ENCODE measurements at places on chromosomes 16 and 17. TPM values are rescaled to one million over a fixed set of nuclear protein-coding genes. Genes with fewer than 3 reads are reported as not detected.

DNA sequence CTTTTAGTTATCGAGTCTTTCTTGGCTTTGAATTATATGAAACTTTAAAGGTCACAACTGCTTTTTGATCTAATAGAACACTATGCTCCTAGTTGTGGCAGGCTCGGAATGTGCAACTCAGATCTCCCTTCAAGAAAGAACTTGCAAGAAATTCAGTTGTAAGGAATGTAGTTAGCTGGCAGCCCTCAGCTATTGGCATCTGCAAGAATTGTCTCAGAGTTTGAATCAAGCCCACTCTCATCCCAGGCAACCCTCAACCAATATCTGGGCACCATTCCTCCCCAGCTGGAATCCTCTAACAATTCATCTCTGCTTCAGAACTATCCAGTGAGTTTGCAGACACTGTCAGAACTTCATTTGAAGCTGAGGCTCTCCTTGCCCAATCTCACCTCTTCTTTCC lies 447.2 kb downstream of the KIF2B start:
- H3K36me3 ChIP-seq, result no peaks in the 10 kb centered on the region
- no peak for DNase-seq
- H3K27ac ChIP-seq, result peak overlapping the region; percentile 23
- H3K4me1 ChIP-seq, result no peaks in the 10 kb centered on the region

- DNase-seq, result peak; percentile 38
- peak overlapping the region; percentile 88 for H3K27ac ChIP-seq
- H3K4me3 ChIP-seq, result peak overlapping the region; percentile 45
- H3K36me3 ChIP-seq, result no peaks in the 10 kb centered on the region
- H3K4me1 ChIP-seq, result peaks cover 44% of the 10 kb centered on the region
Measured at GRCh38 chr17:82648742-82649331, 593 bp upstream of the WDR45B start.

DNA sequence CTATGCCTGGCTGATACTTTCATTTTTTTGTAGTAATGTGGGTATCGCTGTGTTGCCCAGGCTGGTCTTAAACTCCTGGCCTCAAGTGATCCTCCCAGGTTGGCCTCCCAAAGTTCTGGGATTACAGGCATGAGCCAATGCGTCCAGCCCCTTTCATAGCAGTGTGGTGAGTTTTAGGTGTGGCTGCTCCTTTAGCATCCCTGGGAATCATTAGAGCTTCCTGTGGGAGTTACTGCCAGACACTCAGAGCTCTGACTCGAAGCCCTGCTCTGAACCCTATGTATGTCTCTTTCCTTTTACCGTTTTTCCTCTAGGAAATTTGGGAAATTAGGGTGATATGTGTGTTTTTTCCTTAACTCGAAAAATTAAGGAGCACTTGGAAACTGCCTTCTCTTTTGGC lies 44.5 kb downstream of the NDE1 start:
- no peak for DNase-seq

The SLC16A6 gene
- 19.4 TPM for total RNA-seq

The CFAP97D1 gene
- not detected for total RNA-seq

- H3K36me3 ChIP-seq, result peaks cover 21% of the 10 kb centered on the region
- no peaks in the 10 kb centered on the region for H3K27me3 ChIP-seq
Measured at GRCh38 chr17:42101513-42102292, 3.4 kb upstream of the ZNF385C start.

DNA sequence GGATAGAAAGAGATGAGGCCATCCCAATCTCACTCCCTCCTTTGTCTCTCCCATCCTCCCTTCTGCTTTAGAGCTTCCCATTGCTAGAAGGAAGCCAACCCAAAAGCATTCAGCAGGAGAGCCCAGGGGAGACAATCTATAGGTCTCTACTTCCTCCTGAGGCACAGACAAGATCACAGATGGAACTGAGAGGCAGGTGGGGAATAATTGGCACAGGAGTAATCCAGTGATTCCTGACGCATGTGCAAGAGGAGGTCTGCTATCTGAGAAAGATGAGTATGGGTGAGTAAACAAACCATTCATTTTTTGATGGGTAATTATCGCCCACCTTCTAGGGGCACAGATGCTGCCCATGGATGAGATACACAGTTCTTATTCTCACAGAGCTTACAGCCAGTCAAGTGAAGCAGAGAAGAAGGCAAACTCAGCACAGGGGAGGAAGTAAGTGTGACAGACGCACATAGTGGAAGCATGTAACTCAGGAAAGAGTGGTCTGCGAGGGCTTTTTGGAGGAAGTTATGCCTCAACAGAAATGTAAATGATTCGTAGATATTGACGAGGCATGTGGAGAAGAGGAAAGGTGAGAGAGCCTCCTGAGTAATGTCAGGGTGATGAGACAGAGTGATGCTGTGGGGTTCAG lies 88.9 kb upstream of the HLF start:
- no peak for DNase-seq
- H3K36me3 ChIP-seq, result no peaks in the 10 kb centered on the region
- no peak overlapping the region for H3K27ac ChIP-seq
- peaks cover 27% of the 10 kb centered on the region for H3K4me1 ChIP-seq
- H3K27me3 ChIP-seq, result no peaks in the 10 kb centered on the region

The ST6GALNAC2 gene
- 39.9 TPM for total RNA-seq

GRCh38 chr16:8634991-8635736 lies 13.7 kb downstream of the METTL22 start:
- DNase-seq, result no peak
- peaks cover 44% of the 10 kb centered on the region for H3K36me3 ChIP-seq
- no peaks in the 10 kb centered on the region for H3K4me1 ChIP-seq
- no peak overlapping the region for H3K4me3 ChIP-seq
- H3K27me3 ChIP-seq, result no peaks in the 10 kb centered on the region

- H3K27me3 ChIP-seq, result no peaks in the 10 kb centered on the region
- peaks cover 19% of the 10 kb centered on the region for H3K4me1 ChIP-seq
- no peak for DNase-seq
Measured at GRCh38 chr16:11640987-11641817, 27.1 kb upstream of the SNN start.

- H3K4me3 ChIP-seq, result no peak overlapping the region
- no peak for DNase-seq
- no peaks in the 10 kb centered on the region for H3K27me3 ChIP-seq
- no peaks in the 10 kb centered on the region for H3K36me3 ChIP-seq
Measured at GRCh38 chr17:48489781-48490180, 41.0 kb downstream of the HOXB1 start.

- no peak for DNase-seq
- peaks cover 15% of the 10 kb centered on the region for H3K4me1 ChIP-seq
- peaks cover 9% of the 10 kb centered on the region for H3K36me3 ChIP-seq
Measured at GRCh38 chr16:81313701-81314602, 810 bp upstream of the GAN start.
